ENCODE measurements at places on chromosomes 12 and 14. TPM values are rescaled to one million over a fixed set of nuclear protein-coding genes. Genes with fewer than 3 reads are reported as not detected.

The NKX2-1 gene
- not detected for total RNA-seq

- peak; percentile 45 for DNase-seq
- H3K36me3 ChIP-seq = peaks cover 60% of the 10 kb centered on the region
- H3K27me3 ChIP-seq = no peaks in the 10 kb centered on the region
Measured at GRCh38 chr14:70595443-70596185, 4.8 kb downstream of the MED6 start.

- no peak for DNase-seq
- no peak overlapping the region for H3K4me3 ChIP-seq
- H3K36me3 ChIP-seq = no peaks in the 10 kb centered on the region
- H3K27ac ChIP-seq = no peak overlapping the region
- no peaks in the 10 kb centered on the region for H3K27me3 ChIP-seq
- peaks cover 28% of the 10 kb centered on the region for H3K4me1 ChIP-seq
Measured at GRCh38 chr14:100693877-100694578, 32.7 kb upstream of the DLK1 start.

The EGLN3 gene
- total RNA-seq = 3.2 TPM

DNA sequence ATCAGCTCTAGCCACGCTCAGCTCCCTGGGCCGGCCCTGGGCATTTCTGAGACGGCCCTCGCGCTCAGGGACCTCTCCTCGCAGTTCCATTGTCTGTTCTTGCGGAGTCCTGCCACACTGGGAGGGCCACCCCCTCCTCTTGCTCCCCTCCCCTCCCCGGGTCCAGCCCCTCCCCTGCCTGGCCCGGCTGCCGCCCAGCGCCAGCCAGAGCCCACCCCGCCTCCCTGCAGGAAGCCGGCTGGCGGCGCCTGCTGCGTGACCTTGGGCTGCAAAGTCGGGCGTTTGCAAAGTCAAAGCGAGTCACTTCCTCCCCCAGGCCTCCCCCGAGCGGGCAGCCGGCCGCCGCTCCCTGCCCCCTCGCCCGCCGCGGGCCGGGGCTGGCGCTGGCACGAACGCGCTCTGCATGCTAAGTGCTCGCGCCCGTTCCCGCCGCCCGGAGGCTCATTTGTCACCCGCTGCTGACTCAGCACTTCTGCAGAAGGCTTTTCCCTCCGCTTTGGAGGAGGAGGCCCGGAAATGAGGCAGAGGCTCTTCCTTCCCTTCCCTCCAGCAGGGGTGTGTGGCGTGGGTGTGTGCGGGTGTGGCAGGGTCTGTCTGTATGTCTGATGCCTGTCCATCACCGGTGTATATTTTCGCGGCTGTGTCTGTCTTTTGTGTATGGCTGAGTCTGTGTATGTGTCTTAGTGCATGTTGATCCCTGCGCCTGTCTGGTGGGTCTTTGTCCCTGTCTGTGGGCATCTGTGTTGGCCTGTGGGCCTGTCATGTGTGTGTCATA lies 72.0 kb downstream of the IRF2BPL start:
- H3K36me3 ChIP-seq = no peaks in the 10 kb centered on the region
- no peaks in the 10 kb centered on the region for H3K27me3 ChIP-seq
- H3K4me1 ChIP-seq = peaks cover 80% of the 10 kb centered on the region
- H3K27ac ChIP-seq = peak overlapping the region; percentile 95
- H3K4me3 ChIP-seq = peak overlapping the region; percentile 52

DNA sequence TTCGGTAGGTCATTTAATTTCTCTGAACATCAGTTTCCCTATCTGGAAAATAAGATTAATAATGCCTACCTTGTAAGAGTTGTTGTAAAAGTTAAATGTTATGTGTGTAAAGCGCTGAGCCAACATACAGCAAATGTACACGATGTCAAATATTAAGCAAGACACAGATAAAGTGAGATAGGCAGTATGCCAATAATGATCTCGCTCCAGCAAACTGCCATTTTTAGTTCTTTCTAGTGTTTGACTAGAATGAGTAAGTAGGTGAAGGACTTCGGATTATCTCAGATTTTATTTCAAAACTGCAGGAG lies 840 bp downstream of the DHRS7 start:
- peaks cover 34% of the 10 kb centered on the region for H3K4me1 ChIP-seq
- peak overlapping the region; percentile 61 for H3K27ac ChIP-seq
- H3K4me3 ChIP-seq = peak overlapping the region; percentile 75
- H3K27me3 ChIP-seq = no peaks in the 10 kb centered on the region
- H3K36me3 ChIP-seq = no peaks in the 10 kb centered on the region

DNA sequence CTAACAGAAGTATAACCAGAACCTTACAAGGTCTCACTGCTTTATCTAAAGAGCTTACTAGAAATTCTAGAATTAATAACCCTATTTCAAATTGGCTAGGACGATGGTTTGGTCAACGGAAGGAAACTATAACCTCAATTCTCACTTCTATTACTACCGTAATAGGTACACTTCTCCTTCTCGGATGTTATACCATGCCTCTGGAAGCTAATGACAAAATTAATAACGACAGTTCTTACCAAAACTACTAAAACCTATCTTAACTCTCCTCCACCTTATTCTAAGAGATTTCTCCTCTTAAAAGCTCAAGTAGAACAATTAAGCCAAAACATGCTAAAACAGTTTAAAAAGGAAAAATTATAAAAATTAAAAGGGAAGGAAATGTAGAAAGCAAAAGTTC lies 23.7 kb upstream of the UBC start:
- peak; percentile 13 for DNase-seq
- H3K36me3 ChIP-seq = 0 out of 2 replicates have a peak, but pooled peaks cover under 1% of the 10 kb centered on the region
- peak overlapping the region; percentile 71 for H3K4me3 ChIP-seq
- H3K4me1 ChIP-seq = peaks cover 24% of the 10 kb centered on the region
- no peaks in the 10 kb centered on the region for H3K27me3 ChIP-seq
- no peak overlapping the region for H3K27ac ChIP-seq

Measured in PC-3 (cell line).